ENCODE measurements at places on chromosomes 7 and 10.

- no peak for DNase-seq
These were observed 291.9 kb downstream of the SH2D4B start for GRCh38 chr10:80829562-80829961.

GRCh38 chr10:3827266-3827665 lies 42.3 kb upstream of the KLF6 start:
- DNase-seq: no peak

GRCh38 chr7:29865526-29865925 lies 59.2 kb downstream of the WIPF3 start:
- DNase-seq: no peak

GRCh38 chr7:93629291-93629801 lies 54.8 kb upstream of the CALCR start:
- DNase-seq: no peak

DNA sequence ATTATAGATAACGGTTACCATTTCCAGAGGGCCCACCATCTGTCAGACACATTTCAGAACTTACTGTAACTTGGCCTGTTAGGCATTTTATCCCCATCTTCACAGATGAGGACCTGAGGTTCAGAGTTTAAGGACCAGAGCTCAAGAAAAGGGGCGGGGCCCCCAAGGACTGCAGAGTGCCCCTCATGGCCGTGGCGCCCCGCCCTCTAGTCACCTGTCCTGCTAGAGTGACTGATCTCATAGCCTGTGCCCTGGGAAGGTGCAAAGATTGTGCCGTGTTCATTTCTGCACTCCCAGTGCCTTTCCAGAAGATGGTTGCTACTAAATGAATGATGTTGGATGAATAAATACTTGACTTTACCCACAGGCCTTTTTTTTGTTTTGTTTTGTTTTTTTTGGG lies 107.0 kb downstream of the XRCC2 start:
- no peak for DNase-seq

DNA sequence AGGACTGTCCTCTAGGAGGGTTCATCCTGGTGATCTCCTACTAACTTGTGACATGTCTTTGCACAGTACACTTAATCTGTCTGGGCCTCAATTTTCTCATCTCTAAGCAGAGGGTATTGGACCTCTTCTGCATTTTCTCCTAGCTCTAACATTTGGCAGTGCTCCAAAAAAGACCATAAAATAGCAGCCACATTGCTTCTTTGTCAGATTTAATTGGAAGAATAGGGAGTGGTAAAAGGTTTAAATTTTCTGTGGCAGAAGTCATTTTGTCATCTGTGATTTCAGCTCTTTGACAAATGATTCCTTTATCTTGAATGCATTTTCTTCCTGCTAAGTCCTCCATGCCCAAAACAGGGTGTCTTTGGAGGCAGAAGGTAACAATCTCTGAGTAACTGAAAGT lies 289.9 kb upstream of the LRGUK start:
- DNase-seq: no peak

DNA sequence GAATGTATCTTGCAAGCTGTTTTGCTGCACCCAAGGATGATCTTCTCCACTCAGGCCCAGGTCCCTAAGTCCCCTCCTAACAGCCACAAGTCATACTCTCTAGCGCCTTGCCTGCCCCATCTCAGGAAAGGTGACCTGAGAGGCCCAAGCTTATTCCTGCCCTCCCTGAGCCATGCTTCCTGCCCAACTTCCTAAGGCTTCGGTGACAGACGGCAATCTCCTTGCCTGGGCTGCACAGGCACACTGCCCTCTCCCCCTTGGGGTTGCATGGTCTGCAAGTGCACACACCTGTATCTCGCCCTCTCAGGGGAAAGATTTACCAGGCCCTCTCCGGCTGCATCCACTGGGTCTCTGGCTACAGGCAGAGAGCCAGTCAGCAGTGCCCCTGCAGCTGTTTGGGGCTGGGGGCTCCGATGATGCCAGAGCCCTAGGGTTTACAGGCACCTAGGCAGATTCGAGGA lies 771 bp upstream of the ADIRF start:
- DNase-seq: no peak

DNA sequence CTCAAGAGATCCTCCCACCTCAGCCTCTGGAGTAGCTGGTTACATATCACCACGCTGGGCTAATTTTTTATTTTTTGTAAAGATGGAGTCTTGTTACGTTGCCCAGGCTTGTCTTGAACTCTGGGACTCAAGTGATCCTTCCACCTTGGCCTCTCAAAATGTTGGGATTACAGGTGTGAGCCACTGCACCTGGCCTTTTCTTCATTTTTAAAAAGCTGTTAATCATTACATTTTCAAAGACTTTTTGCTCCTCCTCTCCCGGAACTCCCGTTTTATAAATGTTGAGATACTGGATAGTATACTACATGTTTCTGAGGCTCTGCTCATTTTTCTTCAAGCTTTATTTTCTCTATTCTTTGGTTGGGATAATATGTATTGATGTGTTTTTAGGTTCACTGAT lies 16.4 kb downstream of the AOAH start:
- DNase-seq: no peak

DNA sequence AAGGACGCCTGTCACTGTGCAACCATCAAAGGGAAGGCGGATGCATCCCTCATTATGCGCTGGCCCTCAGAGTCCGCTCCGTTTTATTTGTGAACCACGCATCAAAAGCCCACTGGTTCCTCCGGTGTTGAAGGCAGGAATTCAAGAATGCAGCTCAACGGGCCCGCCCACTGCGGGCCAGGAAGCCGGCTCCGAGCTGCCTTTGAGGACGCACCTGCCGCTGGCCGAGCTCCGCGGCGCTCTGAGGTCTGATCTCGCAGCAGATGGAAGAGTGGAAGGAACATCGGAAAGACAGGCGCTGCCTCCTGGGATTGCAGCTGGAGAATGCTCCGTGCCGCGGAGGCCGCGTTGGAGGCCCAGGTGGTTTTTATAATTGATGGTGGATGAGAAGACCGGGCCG lies 56.9 kb upstream of the ADGRA1 start:
- DNase-seq: no peak

GRCh38 chr7:98509836-98510235 lies 107.2 kb upstream of the NPTX2 start:
- no peak for DNase-seq

DNA sequence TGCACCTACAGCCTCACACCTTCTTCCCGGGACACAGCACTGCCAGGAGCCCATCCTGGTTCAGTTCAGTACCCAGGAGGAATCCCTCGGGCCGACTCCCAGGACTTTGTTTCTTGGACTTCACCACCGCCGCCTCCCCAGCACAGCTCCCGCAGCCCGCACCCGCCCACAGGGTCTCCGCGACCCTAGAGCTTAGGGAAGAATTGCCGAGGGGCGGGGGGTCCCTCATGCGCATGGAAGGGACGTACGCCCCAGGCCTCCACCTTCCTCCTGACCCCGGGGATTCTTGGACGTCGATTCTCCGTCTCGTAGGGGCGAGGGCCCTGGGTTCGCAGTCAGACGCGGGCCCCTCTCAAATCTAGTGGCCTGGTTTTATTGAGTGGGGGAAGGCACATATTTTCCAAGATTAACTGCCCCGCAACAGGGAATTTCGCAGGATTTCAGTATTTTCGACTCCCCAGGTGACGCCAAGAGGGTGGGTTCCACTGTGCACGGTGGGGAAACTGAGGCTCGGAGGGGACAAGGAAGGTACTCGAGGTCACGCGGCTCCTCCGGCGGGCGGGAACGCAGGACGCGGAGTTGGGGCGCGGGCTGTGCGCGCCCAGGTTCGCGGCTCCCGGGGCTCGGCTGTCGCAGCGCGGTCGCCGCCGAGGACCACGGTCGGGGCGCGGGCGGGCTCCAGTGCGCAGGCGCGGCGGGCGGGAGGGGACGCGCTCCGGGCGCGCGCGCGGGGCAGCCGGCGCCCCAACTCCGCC lies at the start of gene ADCY1:
Gene ADCY1 (plus strand): TSS at position 708 of the 755 bp plus-strand sequence. CDS start 176 bp downstream, outside the sequence.
- no peak for DNase-seq

DNA sequence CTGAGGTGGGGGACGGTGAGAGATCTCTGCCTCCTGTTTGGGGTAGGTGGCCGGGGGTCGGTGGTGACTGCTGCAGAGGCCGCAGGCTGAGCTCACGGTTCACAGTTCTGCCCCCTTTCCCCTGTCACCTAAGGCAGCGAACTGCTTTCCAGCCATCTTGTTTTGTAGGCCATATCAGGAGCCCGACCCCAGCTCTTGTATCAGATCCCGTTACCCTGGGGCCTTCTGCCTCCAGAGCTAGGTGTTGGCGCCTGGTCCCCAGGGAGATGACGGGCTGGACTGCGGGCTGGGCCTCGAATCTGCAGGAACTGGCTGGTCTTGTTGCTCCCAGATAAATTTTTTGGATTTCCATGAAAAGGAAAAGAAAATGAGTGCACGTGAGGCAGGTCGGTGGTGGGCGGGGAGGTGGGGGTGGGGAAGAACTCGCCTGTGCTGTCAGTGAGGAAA lies 183.0 kb downstream of the DNAJB6 start:
- DNase-seq: no peak

DNA sequence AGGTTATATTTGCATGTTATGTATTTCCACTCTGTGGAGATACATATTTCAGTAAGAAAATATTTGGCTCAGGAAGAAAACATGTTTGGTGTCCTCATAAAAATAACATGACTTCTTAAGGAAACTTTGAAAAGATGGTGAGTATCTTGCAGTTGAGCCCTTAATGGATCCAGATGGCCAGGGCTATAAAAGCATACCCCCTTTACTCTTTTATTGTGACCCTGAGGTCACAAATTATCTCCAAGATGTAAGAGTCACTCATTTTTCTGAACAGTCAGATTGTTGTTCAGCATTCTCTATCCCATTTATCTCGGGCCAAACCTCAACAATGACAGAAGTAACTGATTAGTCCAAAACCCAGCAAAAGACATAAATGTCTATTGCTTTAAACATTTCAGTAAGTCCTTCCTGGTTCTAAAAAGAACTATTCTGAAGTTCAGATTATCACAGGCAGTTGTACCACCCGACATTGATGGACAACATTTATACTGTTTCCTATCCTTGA lies 539.4 kb downstream of the PARD3 start:
- no peak for DNase-seq

DNA sequence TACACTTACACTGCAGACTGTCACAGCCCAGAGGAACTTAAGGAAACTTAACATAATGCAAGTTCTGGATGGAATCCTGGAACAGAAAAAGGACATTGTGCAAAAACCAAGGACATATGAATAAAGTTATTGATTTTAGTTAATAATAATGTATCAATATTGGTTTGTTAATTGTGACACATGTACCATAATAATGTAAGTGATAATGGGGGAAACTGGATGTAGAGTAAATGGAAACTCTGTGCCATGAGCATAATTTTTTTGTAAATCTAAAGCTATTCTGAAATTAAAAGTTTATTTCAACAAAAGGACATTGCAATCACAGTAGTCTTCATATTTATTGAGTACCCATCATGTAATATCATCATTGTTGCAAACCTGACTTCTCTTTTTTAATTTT lies 107.2 kb downstream of the VTI1A start:
- no peak for DNase-seq

- DNase-seq: no peak
These were observed 160.6 kb downstream of the ADARB2 start for GRCh38 chr10:1576467-1577372.

DNA sequence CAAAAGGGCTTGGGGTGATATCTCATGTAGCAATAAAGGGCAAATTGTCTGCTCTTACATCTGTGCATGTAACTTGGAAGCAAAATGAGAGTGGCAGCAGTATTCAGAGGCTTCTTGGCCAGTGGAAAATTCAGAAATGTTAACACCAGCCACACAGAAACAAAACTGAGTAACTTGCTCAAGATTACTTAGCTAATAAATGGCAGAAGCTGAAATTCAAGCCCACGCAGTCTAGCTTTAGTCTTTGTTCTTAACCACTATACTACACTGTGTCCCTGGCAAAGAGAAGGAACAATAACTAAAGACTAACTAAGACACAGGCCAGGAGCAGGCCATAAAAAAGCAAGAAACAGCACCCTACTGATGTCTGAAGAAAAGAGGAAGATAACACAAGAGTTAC lies 185.9 kb upstream of the ASAH2 start:
- no peak for DNase-seq

- DNase-seq: no peak
These were observed 168.4 kb upstream of the WNT16 start for GRCh38 chr7:121160150-121161008.

- DNase-seq: no peak
These were observed 2.4 kb downstream of the ZNF488 start for GRCh38 chr10:47381427-47382379.

GRCh38 chr10:77049896-77050295 lies 587.7 kb downstream of the KCNMA1 start:
- DNase-seq: no peak

- DNase-seq: no peak
These were observed 24.9 kb upstream of the KNDC1 start for GRCh38 chr10:133135116-133135465.

GRCh38 chr10:64515970-64516699 lies 994.9 kb downstream of the REEP3 start:
- DNase-seq: no peak

- no peak for DNase-seq
These were observed 575.2 kb downstream of the KCNMA1 start for GRCh38 chr10:77062381-77062780.
